ENCODE measurements at places on chromosomes 12 and 14. TPM values are rescaled to one million over a fixed set of nuclear protein-coding genes. Genes with fewer than 3 reads are reported as not detected.

DNA sequence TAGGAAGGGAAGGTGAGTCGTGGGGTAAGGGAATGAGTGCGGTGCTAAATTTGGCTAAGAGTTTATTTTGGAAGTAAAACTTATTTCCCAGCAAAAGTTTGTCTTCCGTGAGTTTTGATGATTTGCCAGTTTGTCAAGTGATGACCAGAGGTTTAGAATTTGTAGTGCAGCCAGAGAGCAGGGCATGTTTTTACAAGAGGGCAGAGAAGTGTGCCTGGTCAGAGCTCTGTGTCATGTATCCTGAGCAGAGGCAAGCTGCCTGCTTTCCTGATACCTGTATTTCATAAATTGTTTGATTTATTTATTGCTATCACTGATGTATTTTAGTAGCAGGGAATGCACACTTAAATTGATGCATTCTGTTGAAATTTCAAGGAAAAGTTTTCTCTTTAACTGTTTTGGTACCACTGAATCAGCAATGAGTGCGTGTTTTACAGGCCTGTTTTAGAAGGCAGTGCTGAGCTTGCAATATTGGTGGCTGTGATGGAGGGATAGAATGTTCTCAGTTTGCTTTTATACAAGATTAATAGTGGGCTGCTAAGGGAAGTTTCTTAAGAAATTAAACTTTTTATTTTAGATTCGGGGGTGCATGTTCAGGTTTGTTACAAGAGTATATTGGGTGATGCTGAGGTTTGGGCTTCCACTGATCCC is 19.7 kb upstream of the RD3L start:
- no peaks in the 10 kb centered on the region for H3K36me3 ChIP-seq
- no peak overlapping the region for H3K4me3 ChIP-seq
- DNase-seq = no peak
- H3K27me3 ChIP-seq = no peaks in the 10 kb centered on the region
- H3K27ac ChIP-seq = no peak overlapping the region
- H3K4me1 ChIP-seq = no peaks in the 10 kb centered on the region

KRT6C gene
- total RNA-seq = not detected

RIN3 gene
- total RNA-seq = not detected

- no peak overlapping the region for H3K4me3 ChIP-seq
- H3K36me3 ChIP-seq = no peaks in the 10 kb centered on the region
- H3K4me1 ChIP-seq = peaks cover 24% of the 10 kb centered on the region
- no peak for DNase-seq
These were observed 11.6 kb downstream of the SIX1 start for GRCh38 chr14:60637479-60638315.

- peak overlapping the region; percentile 90 for H3K4me3 ChIP-seq
- H3K27me3 ChIP-seq = no peaks in the 10 kb centered on the region
- H3K36me3 ChIP-seq = peaks cover 8% of the 10 kb centered on the region
- peak; percentile 87 for DNase-seq
These were observed 448 bp downstream of the FBXL14 start for GRCh38 chr12:1594006-1594260.

GZMB gene
- not detected for total RNA-seq

- H3K27me3 ChIP-seq = no peaks in the 10 kb centered on the region
- DNase-seq = peak; percentile 36
- no peaks in the 10 kb centered on the region for H3K36me3 ChIP-seq
- no peak overlapping the region for H3K27ac ChIP-seq
- H3K4me3 ChIP-seq = no peak overlapping the region
These were observed 11.4 kb upstream of the ARF6 start for GRCh38 chr14:49881350-49882001.

GRCh38 chr14:89241934-89242651 is 174.9 kb downstream of the FOXN3 start:
- DNase-seq = peak; percentile 50
- no peaks in the 10 kb centered on the region for H3K36me3 ChIP-seq
- 0 out of 2 replicates have a peak, but pooled peaks cover 2% of the 10 kb centered on the region for H3K4me1 ChIP-seq
- no peak overlapping the region for H3K27ac ChIP-seq
- no peaks in the 10 kb centered on the region for H3K27me3 ChIP-seq

DNA sequence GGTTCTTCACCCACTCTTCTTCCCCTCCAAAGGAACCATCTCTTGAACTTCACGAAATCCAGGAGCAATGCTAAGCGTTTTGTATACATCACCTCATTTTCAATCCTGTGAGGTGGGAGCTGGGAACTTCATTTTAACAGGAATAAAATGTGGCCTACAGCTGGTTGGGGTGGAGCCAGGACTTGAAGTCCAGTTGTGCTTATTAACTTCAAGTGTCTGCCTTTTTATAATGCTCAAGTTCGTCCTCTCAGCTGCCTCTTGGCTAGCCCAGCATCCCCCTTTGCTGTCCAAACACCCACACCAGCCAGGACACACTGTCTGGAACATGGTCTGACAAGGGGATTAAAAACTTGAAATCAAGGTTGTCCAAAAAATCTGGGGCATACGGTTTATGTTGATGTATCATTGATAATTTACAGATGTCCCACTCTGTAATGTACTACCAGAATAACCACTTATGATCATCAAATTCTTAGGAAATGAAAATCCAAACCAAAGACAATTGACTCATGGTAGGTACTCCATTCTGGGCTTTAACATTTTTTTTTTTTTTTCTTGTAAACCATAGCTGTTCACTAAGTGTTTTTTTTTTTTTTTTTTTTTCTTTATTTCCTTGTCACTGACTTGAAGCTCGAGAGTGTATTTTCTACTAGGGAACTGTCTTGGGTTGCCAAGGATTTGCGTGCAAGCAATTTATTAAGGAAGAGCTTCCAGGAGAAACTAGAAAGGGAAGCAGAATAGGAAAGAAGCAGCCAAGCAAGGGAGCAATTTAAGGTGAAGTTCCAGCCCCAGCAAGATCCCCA is 252.3 kb downstream of the EFCAB11 start:
- peaks cover 15% of the 10 kb centered on the region for H3K4me1 ChIP-seq
- DNase-seq = no peak
- H3K27ac ChIP-seq = no peak overlapping the region
- H3K4me3 ChIP-seq = no peak overlapping the region
- H3K27me3 ChIP-seq = no peaks in the 10 kb centered on the region

GRCh38 chr12:19506497-19506896 is 67.2 kb downstream of the AEBP2 start:
- H3K27ac ChIP-seq = no peak overlapping the region
- no peak overlapping the region for H3K4me3 ChIP-seq
- no peaks in the 10 kb centered on the region for H3K36me3 ChIP-seq
- H3K4me1 ChIP-seq = no peaks in the 10 kb centered on the region
- no peak for DNase-seq

ALX1 gene
- not detected for total RNA-seq

DNA sequence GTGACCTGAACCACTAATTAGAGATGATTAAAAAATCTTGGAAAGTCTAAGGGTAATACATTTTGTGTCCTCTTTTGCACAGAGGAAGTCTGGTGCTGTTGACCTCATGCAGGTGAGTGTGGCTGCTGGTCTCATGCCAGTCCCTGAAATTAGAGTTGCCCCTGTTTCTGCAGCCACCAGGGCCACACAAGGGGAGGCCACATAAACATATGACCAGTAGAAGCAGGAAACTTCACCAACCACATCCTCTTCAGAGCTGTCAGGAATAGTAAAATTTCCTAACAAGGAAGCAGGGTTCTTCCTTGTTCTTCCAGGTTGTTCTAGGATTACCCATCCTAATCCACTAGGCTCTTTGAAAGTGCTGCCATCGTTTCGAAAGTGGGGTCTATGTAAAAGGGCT is 28.3 kb downstream of the PSMA6 start:
- no peak for DNase-seq
- H3K27me3 ChIP-seq = no peaks in the 10 kb centered on the region
- no peak overlapping the region for H3K27ac ChIP-seq

- no peak overlapping the region for H3K4me3 ChIP-seq
- no peak for DNase-seq
- H3K4me1 ChIP-seq = peaks cover 31% of the 10 kb centered on the region
- H3K27me3 ChIP-seq = no peaks in the 10 kb centered on the region
These were observed 29.4 kb downstream of the ITPR2 start for GRCh38 chr12:26803552-26803951.

RPS6KL1 gene
- total RNA-seq = 60.2 TPM

DNA sequence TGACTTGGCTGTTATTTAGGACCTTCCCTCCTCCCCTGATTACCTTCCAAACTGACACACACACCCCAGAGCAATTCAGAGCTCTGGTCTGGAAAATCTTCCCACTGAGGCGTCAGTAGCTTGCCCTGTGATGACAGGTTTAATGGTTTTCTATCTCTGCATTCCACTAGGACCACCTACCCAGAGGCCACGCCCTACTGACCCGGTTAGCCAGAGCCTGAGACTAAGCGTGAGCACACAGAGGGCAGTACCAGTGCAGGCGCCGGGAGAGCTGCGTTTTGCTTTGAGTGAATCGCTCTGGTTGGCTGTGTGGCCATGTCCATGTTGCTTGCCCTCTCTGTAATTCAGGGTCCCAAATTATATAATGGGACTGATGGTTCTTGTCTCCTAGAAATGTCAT is 36.2 kb upstream of the ATP2A2 start:
- H3K4me3 ChIP-seq = no peak overlapping the region
- peaks cover 5% of the 10 kb centered on the region for H3K4me1 ChIP-seq
- H3K36me3 ChIP-seq = no peaks in the 10 kb centered on the region
- no peaks in the 10 kb centered on the region for H3K27me3 ChIP-seq

RNFT2 gene
- 6.7 TPM for total RNA-seq

RNU4-1 gene
- total RNA-seq = under 0.01 TPM

DNA sequence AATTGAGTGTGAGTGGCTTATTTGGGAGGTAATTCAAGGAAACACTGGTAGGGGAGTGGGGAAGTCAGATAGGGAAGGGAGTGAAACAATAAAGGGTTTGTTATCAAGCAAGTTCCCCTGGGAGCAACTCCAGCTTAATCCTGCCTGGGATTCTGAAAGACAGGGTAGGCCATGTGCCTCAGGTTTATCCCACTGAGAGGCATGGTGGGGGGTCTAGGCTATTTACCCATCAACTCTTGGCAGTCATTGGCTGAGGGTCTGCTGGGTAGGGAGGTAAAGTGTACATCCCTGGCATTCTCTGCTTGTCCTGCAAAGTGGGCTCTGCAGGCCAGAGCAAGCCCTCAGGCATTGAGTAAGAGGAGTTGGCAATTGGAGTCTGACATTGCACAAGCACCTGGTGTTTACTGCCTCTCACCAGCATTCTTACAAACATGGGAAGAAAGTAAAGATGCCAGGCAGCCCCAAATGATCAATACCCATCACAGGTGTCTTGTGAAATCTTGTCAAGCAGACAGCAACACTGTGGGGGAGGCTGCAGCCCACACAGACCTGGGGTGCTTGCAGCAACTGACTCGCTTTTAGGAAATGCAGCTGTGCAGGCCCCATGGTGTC is 169.3 kb downstream of the KTN1 start:
- H3K36me3 ChIP-seq = no peaks in the 10 kb centered on the region
- no peak for DNase-seq
- H3K4me1 ChIP-seq = no peaks in the 10 kb centered on the region
- no peak overlapping the region for H3K4me3 ChIP-seq
- H3K27ac ChIP-seq = no peak overlapping the region
- H3K27me3 ChIP-seq = no peaks in the 10 kb centered on the region

DNA sequence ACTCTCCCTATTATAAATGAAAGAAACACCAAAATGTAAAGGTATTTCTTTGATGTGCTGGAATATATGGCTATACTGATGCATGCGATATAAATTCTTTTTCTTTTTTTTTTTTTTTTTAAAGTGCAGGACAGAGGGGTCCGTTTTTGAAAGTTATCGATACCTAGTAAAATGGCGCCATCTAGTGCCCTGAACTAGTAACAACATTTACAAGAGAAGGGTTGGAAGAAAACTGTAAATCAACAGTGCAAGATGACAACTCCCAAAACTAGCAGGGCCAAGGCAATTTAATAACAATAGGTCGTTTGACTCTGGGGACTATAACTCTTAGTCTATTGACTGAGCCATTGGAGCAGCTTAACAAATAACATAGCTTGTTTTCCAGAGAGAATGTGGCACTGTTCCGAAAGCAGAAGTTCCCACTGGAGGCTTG is 137.7 kb downstream of the SPTSSA start:
- DNase-seq = peak; percentile 88
- H3K4me1 ChIP-seq = no peaks in the 10 kb centered on the region
- H3K27ac ChIP-seq = no peak overlapping the region
- H3K4me3 ChIP-seq = no peak overlapping the region
- H3K27me3 ChIP-seq = no peaks in the 10 kb centered on the region
- H3K36me3 ChIP-seq = no peaks in the 10 kb centered on the region

SLCO1B1 gene
- total RNA-seq = not detected

GRCh38 chr14:78746086-78746595 is 576.0 kb downstream of the NRXN3 start:
- no peaks in the 10 kb centered on the region for H3K4me1 ChIP-seq
- no peaks in the 10 kb centered on the region for H3K36me3 ChIP-seq
- H3K27ac ChIP-seq = no peak overlapping the region
- H3K4me3 ChIP-seq = no peak overlapping the region
- H3K27me3 ChIP-seq = no peaks in the 10 kb centered on the region

DNA sequence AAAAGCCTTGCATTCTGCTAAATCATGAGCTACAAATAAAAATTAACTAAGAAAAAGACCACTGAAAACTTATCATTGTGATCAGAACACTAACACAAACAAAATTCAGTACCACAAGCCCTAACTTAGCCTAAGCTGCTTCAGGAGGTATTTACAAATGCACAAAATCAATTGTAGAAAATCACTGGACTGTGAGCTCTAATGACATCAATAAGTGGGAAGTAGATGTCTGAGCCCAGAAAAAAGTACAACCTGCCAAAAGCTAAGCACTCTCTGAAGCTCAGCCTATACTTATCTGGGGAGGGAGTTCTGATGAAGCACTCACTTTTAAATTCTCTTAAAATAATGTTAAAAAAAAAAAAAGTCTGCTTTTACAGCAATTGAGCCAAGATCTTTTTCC is 92.9 kb downstream of the SLCO1B1 start:
- no peak overlapping the region for H3K4me3 ChIP-seq
- no peaks in the 10 kb centered on the region for H3K4me1 ChIP-seq
- no peak for DNase-seq
- H3K36me3 ChIP-seq = no peaks in the 10 kb centered on the region
- no peaks in the 10 kb centered on the region for H3K27me3 ChIP-seq

DNA sequence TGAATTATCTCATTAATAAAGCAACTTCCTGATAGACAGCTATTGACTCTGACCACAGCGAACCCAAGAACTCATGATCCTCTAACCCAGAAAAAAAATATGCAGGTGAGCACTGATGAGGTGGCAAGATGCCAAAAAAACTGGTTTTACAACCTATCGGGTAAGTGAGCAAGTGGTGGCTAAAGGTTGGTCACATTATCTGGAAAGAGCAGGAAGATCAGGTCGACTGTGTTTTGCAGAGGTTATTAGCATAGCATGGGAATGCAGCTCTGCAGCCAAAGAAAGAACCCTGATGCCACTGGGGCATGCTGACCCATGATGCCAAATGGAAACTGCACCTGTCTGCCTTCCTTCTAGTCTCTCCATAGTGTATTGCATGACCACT is 23.5 kb downstream of the BHLHE41 start:
- H3K27me3 ChIP-seq = no peaks in the 10 kb centered on the region
- no peak overlapping the region for H3K27ac ChIP-seq
- no peaks in the 10 kb centered on the region for H3K36me3 ChIP-seq
- no peaks in the 10 kb centered on the region for H3K4me1 ChIP-seq
- DNase-seq = no peak

GLT1D1 gene
- not detected for total RNA-seq

- no peaks in the 10 kb centered on the region for H3K27me3 ChIP-seq
- H3K4me3 ChIP-seq = no peak overlapping the region
- no peak overlapping the region for H3K27ac ChIP-seq
- DNase-seq = no peak
- H3K36me3 ChIP-seq = no peaks in the 10 kb centered on the region
These were observed 2.7 kb upstream of the BEST3 start for GRCh38 chr12:69701826-69702225.

- H3K4me1 ChIP-seq = no peaks in the 10 kb centered on the region
- no peak overlapping the region for H3K4me3 ChIP-seq
- DNase-seq = no peak
- H3K27me3 ChIP-seq = no peaks in the 10 kb centered on the region
These were observed 12.8 kb downstream of the BDKRB2 start for GRCh38 chr14:96217376-96217913.
